ENCODE measurements at places on chromosomes 4 and X.

- peak; percentile 7 for DNase-seq
Measured at GRCh38 chr4:102321260-102321995, 23.9 kb downstream of the SLC39A8 start.

DNA sequence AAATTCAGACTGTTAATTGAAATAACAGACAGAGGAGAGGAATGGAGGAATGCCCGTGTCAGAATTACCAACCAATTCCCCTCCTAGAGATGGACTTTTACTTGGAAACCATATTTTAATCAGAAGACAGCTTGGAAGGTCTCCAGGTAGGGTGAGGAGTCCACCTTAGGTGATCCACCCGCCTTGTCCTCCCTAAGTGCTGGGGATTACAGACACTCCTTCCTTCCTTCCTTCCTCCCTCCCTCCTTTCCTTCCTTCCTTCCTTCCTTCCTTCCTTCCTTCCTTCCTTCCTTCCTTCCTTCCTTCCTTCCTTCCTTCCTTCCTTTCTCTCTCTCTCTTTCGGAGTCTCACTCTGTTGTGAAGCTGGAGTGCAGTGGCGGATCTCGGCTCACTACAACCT is 328.0 kb downstream of the RAPGEF2 start:
- DNase-seq = no peak

- no peak for DNase-seq
Measured at GRCh38 chrX:21610168-21610567, 48.0 kb downstream of the KLHL34 start.

GRCh38 chr4:175891231-175891630 is 79.2 kb upstream of the GPM6A start:
- DNase-seq = no peak

GRCh38 chr4:43374216-43374751 is 481.8 kb downstream of the GRXCR1 start:
- DNase-seq = no peak

- DNase-seq = peak; percentile 22
Measured at GRCh38 chr4:48483777-48484493, 792 bp downstream of the SLC10A4 start.

DNA sequence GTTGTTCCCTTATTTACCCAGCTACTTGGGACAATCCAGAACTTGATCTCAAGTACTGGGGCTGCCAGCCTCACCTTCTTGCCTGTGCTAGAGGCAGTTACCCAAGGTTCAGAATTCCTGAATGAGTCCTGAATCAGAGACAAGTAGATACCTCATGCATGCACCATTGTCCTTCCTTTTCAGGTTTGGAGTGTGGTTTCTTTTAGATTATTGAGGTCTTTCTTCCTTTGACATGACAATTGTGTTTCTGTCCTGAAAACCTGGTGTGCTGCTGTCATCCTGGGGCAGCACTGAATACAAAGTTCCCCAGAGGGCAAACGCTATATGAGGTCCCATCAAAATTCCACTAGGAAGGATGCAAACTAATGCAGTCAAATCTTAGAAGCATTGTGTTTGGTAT is 3.5 kb downstream of the CXCL2 start:
- no peak for DNase-seq

- peak; percentile 50 for DNase-seq
Measured at GRCh38 chr4:105140684-105141490, 5.8 kb upstream of the TET2 start.

GRCh38 chr4:6971536-6972374 is 62.1 kb downstream of the TBC1D14 start:
- no peak for DNase-seq

DNA sequence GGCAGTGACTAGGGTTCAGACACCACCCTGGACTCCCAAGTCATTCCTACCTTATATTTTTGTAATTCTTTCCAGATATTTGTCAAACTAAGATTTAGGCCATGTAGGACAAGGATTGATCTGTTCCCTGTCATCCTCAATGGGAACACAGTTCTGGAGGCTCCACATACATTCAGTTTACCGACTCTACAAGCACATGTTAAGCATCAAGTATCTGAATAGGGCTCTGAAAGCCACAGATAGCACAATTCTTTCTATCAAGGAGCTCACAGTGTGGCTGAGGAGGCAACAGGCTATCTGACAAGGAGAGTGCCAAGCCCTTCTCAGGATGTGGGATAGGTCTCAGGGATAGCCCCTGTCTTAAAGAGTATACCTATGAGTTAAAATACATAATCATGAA is 37.0 kb upstream of the CXCL8 start:
- no peak for DNase-seq

DNA sequence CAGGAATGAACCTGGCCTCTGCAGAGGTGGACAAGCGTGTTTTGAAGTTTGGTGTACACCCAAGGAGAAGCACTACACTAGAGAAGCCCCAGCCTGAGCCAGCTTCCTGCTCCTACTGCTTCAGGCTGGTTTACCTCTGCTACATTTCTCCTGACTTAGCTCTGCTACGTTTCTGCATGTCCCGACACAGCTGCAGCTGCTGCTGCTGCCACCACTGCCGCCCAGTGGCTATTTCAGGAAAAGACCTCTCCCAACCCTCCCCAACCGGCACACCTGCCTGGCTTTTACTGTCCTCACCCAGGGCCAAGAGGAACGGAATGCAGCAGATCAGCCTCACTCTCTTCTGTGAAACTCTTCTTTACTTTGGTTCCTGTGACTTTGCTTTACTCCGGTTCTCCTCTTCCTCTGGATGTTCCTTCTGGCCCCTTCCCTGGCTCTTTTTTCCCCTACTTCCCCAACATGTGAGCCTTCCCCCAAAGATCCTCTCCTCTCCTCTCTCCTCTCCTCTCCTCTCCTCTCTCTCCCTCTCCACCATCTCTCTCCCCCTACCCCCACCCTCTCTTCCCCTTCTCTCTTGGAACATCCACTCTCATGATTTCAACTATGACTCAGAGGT is 3.1 kb upstream of the P2RY4 start:
- DNase-seq = peak; percentile 61

DNA sequence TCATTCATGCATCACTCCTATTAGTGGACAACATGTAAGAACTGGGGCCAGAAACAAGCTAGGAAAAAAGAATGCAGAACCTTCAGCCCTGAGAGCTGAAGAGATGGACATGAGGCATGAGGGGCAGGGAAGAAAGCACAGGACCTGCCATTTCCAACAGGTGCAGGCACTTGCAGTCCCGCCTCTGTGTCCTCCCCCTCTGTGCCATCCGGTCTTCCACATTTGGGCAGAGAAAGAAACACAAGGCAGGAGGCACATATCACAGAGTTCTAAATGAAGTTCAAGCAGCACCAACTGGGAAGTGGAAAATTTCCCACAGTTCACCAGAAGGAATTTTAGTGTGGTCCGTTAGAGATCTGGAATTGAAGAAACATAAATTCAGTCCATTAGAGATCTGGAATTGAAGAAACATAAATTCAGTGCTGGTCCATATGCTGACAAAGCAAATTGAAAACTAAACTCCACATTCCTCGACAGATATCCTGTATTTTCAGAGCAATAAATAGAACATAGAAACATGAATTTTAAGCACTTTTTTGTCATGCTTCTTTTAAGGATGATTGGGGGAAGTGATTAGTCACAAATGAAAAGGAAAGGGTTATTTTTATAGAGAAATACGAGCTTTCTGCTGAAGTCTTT is 57.2 kb upstream of the DAPP1 start:
- no peak for DNase-seq

GRCh38 chr4:23929248-23929647 is 39.4 kb upstream of the PPARGC1A start:
- no peak for DNase-seq

DNA sequence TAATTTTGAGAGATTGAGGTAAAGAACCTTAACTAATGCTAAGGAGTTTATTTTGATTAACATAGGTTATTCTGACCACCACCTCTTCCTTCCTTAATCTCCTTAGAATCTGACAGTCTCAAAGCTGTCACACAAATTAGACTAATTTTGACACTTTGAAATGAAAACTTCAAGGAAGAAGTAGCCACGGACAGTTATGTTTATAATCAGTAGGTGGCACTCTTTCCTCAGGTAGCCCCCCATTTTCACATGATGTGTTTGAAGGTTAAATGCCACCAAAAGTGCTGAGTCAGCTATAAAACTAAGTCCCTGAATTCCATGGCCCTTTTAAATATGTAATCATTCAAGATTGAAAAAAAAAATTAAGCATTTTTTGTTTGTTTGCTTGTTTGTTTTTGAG is 22.4 kb downstream of the TMEM33 start:
- DNase-seq = peak; percentile 26

DNA sequence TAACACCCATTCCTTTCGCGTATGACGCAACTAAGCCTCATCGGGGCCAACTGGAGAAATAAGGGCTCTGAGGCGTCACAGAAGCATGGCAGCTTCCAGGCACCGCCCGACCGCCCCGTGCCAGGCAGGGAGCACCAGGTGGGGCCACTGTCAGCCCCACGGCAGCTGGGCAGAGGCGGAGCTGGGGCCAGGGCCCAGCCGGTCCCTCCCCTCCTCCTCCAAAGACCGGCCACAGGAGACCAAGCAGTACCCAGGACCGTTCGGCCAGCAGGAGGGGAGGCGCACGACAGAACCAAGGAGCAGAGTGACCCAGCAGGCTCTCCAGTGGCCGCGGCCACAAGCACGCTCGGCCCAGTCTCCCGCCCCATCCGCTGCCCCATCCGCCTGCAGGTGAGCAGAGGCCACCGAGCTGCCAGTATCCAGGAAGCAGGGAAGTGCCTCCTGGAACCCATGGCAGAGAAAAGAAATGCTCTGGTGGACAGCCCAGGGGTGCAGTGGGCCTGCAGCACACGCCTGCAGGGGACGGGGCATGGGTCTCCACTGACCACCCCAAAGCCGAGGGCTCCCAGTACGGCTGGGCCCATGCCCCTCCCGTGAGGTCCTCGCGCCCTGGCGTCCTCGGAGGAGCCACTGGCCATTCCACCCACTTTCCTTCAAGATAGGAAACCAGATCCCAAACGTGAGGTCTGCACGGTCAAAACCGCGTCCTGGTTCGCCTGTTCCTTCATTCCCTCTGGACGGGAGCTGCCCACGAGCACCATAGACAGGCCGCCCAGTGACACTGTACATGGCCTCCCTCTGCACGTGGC is 9.6 kb downstream of the CTBP1 start:
- no peak for DNase-seq

DNA sequence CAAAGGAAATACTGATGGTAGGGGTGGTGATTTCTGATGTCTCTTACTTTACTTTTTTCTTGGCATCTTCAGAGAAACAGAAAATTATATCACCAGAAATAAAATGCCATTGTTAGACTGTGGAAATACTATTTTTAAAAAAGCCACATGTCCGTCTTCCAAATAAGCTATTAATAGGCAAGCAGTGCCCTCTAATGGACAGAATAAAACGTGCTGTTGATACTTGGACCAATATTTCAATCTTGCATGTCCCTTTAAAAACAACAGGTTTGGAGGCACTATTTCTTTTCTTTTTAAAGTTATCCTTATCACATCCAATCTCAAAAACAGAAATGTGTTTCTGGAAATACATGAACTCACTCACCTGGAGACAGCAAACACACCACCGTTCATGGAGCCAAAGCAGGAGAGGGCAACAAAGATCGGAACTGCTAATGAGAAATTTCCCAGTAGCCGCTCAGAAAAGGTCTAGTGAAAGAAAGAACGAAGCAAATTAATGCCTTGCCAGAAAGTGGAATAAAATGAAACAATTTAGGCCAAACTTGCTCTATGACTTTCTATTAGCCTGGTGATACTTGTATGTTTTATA is 59.2 kb downstream of the SLC7A11 start:
- peak; percentile 70 for DNase-seq

DNA sequence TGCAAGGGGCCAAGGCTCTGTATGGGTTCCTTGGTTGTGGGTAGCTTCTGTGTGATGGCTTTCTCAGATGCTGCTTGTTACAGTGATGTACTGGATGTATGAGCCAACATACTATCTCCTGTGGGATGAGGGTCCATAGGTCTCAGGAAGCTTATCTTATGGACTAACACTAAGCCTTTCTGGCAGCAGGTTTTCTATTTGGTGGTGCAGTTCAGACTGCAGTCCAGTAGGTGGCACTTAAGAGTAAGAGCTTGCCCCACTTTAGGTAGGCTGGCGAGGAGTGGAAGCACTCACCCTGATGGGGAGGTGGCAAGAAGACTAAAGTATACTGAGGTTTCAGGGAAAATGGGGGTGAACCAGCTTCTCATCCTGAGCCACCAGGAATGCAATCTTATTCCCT is 306.7 kb upstream of the MAOA start:
- peak; percentile 44 for DNase-seq

- no peak for DNase-seq
Measured at GRCh38 chrX:132107291-132107690, 20.5 kb downstream of the FRMD7 start.

- no peak for DNase-seq
Measured at GRCh38 chr4:74930162-74930561, 2.8 kb upstream of the PARM1 start.

DNA sequence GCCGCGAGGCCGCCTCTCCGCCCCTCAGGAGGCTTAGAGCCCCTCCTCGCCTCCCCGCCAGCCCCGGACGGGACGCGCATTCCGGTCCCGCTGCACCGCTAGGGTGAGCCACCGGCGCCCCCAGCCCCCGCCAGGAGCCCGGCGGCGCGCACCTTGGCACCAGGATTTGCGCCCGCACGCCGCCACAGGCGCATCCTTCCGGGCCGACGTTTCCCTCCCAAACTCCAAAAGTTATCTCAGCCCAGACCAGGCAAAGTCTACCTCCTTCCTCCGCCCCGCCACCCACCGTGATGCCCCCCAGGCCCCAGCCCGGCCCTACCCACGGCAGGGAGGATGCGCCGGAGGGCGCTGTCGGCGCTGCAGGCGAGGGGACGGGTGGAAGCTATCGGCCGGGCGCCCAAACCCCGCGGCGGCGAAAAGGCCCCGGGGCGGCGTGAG is 538 bp downstream of the SCML2 start:
- DNase-seq = peak; percentile 30

DNA sequence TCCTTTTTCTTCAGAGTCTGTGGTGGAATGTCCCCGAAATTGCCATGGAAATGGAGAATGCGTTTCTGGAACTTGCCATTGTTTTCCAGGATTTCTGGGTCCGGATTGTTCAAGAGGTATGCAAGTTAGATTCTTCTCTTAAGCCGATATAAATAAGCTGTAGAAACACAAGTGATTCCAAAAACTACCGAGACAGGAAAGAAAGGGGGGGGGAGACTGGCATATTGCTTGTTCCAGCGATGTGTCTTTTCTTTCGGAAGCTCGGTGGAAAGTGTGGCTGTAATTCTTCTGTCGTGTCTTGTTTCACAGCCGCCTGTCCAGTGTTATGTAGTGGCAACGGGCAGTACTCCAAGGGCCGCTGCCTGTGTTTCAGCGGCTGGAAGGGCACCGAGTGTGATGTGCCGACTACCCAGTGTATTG is 236.9 kb downstream of the DCTD start:
- DNase-seq = no peak

All from GM23248 (cell line).